Activated CD4-positive, alpha-beta memory T cell treated with anti-CD3 and anti-CD28 coated beads, Interleukin-2, amount 10 ng/mL, durations not matched to agents 7 days and 5 days (primary cell): ENCODE measurements at places on chromosomes 3 and 15. TPM values are rescaled to one million over a fixed set of nuclear protein-coding genes. Genes with fewer than 3 reads are reported as not detected.

Gene TPRG1
- 9.7 TPM for total RNA-seq

Gene C3orf49
- not detected for total RNA-seq

Gene GOLGA8S
- 0.38 TPM for total RNA-seq

Gene PTPRG
- total RNA-seq: 0.13 TPM

Gene ZNF620
- total RNA-seq: 6.3 TPM

Gene ARPC4
- 255 TPM for total RNA-seq

Gene AMIGO3
- 0.23 TPM for total RNA-seq

Gene IL1RAP
- 14.2 TPM for total RNA-seq

Gene RETNLB
- total RNA-seq: not detected

Gene LRRC15
- not detected for total RNA-seq
